ENCODE measurements at places on chromosomes 2 and 18.
A peak's percentile ranks its signal among the peaks of the same experiment; 100 is the strongest.

GRCh38 chr18:9293948-9294347 is 40.6 kb upstream of the TWSG1 start:
- no peak for DNase-seq

- DNase-seq, result no peak
These were observed 28.4 kb downstream of the OTX1 start for GRCh38 chr2:63078852-63079606.

DNA sequence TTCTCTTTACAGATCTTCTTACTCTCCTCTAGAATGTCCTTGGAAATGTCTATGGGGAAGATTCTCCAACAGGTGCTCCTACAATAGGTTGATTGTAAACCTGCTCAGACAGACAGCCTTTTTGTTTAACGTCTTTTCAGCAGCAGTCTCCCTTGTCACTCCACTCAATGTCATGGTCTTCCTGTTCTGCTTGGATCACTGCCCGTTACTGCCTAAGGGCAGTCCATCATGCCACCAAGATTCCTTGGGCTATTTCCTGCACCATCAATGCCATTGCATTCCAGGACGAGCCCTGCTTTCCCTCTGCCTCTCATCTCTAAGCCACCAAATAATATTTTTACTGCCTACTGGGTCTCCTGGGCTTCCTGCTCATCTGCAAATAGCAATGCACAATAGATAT is 97.4 kb upstream of the GALNT5 start:
- DNase-seq, result no peak

DNA sequence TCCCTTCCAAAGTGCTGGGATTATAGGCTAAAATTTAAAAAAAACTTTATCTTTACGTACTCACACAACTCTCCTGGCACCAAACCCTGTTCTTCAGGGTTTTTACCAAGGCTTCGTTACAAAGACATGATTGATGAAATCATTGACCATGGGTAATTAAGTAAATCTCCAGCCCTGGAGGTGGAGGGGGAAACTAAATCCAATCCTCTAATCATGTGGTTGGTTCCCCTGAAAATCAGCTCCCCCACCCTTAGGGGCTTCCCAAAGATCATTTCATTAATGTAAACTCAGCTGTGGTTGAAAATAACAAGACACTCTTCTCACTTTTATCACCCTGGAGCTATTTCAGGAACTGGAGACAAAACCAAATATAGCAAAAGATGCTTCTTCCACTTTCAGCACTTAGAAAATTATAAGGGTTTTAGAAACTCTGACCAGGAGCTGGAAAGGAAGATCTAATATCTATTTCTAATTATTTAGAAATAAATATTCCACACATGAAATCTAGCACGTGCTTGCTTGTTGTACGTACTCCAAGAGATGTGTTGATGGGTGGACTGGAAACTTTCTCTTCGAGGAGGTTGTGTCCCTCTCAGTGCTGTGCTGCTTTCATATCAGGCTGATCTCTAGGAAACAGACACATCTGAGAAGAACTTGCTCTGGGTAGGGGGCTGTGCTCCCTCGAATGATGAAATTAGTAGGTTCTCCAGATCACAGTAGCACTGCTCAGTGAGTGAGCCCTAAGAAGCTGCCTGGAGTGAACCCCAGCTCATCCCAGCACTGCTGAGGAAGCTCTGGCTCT is 67.2 kb downstream of the SMAD4 start:
- DNase-seq, result no peak

DNA sequence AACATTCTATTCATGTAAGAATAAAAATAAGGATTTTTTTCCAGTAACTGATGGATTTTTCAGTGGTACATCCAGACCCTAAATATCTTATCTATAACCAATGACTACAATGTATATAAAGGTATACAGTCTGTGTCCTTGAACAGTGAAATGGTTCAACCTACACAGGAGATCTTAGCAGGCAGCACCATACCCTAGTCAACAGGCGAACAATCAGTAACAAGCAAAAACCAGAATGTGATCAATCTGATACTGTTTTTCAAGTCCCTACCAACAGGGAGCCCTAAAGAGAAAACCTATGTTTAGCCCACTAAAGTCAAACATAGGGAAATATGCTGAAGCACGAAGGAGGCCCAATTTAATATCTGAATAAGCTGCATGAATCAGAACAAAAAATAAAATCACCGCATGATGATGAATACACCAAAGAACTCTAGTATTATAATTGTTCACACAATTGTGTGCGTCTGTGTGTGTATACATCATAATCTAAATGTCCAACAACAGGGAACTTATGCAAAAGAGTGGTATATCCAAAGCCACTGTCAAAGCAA is 26.0 kb downstream of the PTPN2 start:
- DNase-seq, result no peak

- no peak for DNase-seq
These were observed 36.5 kb upstream of the CYTIP start for GRCh38 chr2:157480182-157480961.

GRCh38 chr2:45908316-45909170 is 257.1 kb downstream of the PRKCE start:
- DNase-seq, result no peak

DNA sequence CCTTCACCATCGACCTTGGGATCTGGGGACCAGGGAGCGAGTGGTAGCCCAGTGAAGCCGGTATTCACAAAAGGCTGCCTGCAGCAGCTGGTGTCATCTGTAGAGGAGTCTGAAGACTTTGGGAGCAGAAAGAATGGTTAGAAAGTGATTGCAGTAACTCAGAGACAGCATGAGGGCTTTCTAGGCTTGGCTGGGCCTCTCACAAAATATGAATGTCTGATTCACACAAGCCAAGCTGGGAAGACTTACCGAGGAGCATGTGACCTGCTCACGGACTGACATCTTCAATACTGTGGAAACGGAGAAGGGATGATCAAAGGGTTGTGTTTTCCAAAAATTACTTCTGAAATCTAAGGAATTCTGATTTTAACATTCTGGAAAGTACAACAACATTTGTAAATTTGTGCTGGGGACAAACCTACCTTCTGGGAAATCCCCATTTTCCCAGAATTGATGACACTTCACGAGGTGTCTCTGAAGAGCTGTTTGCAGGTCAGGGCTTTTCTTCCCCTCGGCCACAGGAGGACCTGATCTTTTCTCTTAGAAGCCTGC is 111.7 kb downstream of the ACOXL start:
- DNase-seq, result no peak

DNA sequence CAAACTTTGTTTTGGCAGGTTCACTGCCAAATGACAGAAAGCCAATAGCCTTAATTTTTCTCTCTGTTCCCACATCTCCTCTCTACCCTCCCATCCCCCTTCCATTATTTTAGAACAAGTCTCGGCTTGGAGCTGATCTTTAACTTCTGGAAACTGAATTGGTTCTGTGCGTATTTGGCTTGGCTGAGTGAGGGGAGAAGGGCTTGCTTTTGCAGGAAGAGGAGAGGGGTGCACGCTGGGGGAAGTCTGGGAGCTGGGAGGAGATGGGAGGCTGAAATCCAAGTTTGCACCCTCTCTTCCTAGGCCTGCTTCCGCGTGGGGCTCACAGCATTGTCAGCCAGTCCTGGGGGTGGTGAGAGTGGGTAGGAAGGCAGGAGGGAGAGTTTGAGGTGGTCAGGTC is 176.1 kb upstream of the SPRED2 start:
- no peak for DNase-seq

- DNase-seq, result no peak
These were observed 39.3 kb upstream of the NRXN1 start for GRCh38 chr2:51071191-51071590.

- DNase-seq, result no peak
These were observed 163.2 kb upstream of the SLC1A4 start for GRCh38 chr2:64825831-64826491.

- DNase-seq, result peak; percentile 30
These were observed 80.4 kb downstream of the LPIN2 start for GRCh38 chr18:2932247-2933181.

DNA sequence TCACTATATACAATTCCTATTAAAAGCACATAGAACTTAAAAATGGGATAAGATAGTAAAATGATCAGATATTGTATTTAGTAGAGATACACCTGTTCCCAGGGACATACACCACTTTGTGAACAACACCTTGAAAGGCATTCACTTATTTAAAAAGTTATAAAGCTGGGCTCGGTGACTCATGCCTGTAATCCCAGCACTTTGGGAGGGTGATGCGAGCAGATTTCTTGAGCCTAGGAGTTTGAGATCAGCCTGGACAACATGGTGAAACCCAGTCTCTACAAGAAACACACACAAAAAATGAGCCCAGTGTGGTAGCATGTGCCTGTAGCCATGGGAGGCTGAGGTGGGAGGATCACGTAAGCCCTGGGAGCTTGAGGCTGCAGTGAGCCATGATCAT is 90.9 kb downstream of the RAPGEF4 start:
- no peak for DNase-seq

DNA sequence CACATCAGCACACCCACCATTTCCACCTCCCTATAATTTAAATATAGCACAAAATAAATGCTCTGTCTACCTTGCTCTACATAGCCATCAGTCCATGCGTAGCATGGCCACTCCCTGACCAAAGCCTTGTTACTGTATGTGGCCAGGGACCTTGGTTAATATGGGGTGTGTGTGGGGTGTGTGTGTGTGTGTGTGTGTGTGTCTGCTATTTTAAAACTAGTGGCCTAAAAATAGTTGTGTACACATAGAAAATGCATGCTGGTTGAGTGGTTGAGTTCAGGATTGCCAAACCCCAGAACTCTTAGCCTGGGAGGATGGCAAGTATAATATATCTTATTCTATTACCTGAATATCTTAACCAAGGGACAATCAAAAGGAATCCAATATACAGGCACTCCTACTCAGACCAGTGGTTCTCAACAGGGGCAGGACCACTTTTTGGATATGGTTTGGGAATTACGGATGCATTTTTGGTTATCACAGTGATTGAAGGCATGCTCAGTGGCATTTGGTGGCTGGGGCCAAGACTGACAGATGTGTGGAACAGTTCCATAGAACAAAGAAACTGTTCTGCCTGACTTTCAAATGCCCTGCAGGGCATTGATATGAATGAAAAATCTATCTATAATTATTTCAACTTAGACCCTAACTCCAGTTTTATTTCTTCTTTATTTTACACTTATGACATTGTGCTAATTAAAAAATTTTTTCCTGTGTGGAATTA is 72.3 kb upstream of the PSME4 start:
- DNase-seq, result no peak

GRCh38 chr2:161415034-161415986 is 787 bp upstream of the TBR1 start:
- DNase-seq, result no peak

DNA sequence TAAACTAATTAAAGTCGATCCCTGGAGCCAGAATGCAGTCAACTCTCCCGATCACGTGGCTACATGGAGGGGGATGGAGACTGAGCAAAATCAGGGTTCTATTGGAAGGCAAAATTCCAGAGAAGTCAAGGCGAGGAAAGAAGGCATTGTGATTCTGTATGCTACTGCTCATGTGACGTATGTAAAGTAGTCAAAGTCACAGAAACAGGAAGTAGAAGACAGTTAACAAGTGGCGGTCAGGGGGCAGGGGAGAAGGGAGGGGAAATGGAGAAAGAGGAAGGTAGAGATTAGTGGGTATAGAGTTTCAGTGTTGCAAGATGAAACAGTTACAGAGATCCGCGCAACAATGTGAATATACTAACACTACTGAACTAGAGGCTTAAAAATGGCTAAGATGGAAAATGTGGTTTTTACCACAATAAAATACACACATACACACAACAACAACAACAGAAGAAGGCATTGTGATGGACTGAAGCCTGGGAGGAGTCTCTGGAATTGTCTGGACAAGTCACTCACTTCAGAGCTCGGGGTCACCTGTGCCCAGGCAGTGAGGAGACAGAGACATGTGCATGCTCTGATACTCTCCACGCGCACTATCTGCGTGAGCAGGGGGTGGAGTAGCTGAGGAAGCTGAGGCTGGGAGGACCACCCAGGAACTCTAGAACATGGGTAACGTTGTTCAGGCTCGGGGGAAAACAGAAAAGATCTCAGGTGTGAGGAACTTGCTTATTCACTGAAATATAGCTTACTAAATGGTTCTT is 89.9 kb upstream of the CDCA7 start:
- no peak for DNase-seq

GRCh38 chr2:2826209-2826551 is 495.1 kb upstream of the MYT1L start:
- DNase-seq, result no peak

DNA sequence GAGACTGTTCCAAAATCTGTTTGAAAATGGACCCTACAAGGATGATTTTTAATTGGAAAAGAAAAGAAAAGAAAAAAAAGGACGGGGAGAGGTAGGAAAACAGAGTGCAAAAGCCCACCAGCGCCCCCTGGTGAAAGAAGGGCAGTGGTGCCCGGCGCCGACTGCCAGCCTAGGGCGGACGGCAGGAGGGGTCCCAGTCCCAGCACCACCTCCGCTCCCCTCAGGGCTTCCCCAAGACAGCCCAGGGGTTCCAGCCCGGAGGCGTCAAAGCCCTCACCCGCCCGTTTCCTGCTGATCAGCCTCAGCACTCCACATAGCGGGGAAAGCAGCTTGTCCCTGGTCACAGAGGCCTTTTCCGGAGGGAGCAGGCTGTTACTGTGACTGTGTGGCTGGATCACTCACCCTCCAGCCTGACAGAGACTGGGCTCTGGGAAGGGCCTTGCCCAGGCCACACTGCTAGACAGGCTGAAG is 213.9 kb downstream of the TFCP2L1 start:
- DNase-seq, result no peak

DNA sequence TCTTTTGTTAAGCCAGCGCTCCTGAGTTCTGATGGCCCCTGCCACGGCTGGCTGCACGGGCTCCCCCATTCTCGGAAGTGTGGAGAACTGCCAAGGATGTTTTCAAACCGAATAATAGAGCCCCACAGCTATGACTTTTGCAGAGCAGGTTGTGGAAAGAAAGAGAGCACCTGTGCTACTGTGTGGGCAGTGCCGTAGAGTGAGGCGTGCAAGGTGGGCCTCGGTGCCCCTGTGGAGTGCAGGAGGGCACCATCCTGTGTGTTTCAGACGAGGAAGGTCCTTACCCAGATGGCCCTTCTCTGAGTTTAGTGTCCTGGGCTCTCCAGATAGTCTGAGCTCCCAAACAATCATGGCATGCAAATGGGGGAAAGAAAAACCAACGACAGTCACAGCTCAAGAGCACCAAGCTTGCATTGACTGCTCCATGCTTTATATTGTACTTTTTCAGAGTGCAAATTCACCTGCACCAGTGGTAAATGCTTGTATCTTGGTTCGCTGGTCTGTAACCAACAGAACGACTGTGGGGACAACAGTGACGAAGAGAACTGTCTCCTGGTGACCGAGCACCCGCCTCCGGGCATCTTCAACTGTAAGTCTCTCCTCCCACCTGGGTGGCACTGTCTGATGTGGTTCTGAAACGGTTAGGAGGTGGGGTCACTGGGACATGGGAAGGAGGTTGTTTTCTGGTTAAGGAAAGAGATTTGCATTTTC is 219.4 kb downstream of the LDLRAD4 start:
- no peak for DNase-seq

DNA sequence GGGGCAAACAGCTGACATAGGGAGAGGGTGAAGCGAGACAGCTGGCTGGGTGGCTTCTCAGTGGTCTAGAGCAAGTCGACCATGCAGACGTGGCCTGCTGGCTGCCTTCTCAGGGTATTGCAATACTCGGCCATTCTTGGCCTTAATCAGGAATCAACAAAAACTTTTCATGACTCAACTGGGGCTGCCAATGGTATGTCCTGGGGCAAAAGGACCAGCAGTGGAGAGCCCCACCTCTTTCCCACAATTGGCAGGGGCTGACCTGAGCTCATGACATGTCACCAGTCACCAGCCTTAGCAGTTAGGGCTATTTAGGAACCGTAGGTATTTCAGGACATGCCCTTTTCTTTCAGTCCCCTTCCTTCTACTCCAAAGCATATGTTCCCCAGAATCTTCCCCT is 19.1 kb downstream of the PLA2R1 start:
- DNase-seq, result no peak

Data from retinal pigment epithelial cell (primary cell).